ENCODE measurements at places on chromosomes 12 and 14.

DNA sequence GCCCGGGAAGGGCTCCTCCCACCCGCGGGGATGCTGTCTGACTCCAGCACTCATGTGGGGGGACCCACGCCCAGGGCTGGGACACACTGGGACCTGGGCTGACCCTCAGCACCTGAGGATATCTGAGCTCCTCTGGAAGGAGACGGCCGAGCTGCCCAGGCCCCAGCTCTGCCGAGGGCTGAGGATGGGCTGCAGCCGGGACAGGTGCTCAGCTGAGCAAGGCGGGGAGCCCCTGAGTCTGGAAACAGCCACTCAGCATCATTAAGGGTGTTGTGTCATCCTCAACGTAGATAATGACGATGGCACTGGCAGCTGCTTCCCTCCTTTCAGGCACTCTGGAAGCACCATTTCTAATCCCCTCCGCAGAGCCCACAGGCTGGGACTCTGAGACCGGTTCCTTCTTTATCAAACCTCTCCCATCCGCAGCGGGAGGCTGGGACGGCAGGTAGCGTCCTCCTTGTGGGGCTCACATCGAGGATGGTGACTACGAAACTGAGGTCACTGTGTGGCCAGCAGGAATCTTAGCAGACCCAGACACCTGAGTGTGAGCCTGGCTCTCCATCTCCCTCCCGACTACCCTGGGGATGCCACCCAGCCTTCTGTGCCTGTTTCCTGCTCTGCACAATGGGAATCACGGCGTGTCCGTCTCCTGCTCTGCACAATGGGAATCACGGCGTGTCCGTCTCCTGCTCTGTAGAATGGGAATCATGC lies 26.7 kb upstream of the SFSWAP start:
- no peak for DNase-seq

- no peak for DNase-seq
These were observed 39.2 kb downstream of the COX16 start for GRCh38 chr14:70320294-70320693.

- DNase-seq, result no peak
These were observed 881 bp upstream of the PUS1 start for GRCh38 chr12:131928080-131928710.

- no peak for DNase-seq
These were observed 111.7 kb downstream of the SLC25A21 start for GRCh38 chr14:37060496-37061260.

DNA sequence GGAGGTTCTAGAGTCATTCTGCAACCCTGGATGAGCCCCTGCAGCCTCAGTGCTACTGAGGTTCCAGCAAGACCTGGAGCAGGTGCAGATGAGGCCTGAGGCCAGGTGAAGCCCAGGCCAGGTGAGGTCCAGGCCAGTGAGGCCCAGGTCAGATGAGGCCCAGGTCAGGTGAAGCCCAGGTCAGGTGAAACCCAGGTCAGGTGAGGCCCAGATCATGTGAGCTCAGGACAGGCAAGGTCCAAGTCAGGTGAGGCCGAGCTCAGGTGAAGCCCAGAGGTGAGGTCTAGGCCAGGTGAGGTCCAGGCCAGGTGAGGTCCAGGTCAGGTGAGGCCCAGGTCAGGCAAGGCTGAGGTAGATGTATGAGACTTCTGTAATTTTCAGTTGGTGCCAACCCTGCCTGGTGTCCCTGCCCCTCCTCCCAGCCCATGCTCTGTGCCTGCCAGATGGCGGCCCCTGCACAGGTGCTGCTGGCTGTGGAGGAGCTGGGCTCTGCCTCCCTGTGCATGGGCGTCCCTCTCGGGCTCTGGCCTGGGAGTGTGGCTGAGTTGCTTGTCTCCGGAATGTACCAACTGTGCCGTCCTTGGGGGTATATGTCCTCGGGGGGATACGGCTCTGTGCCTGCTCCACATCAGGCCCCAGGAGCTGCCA lies 388.5 kb downstream of the TMEM121 start:
- DNase-seq, result no peak

- no peak for DNase-seq
These were observed 873 bp downstream of the PLXNC1 start for GRCh38 chr12:94149119-94149780.

DNA sequence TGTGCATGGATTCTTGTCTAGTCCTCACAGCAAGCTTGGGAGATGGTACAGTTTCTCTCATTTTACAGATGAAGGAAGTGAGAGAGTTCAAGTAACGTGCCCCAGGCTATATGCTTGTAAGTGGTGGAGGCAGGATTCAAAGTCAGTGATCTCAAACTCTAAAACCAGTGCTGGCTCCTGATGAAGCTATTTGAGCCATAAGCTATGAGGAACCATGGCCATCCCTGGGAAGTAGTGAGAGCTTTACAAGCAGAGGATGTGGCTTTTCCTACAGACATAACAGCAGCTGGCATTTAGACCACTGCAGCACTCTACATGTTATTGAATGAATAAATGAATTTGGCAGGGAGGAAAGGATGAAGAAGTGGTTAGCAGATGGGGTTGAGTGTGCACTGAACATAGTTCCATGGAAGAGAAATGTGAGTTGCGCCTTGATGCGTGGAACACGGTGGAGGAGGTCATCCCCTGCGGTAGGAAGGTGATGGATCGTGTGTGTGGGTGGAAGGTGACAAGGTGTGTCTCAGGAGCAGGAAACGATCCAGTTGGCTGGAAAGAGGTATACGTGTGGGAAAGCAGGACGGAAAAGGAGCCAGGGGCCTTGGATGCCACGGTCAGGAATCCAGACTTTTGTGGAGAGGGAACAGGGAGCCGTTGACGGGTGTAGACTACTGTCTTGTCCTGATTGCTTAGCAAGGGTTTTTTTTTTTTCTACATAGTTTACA lies 65.2 kb downstream of the RFX4 start:
- no peak for DNase-seq

- no peak for DNase-seq
These were observed 1.5 kb downstream of the MGAT2 start for GRCh38 chr14:49622022-49622607.

GRCh38 chr14:89621009-89621421 lies 204.0 kb upstream of the FOXN3 start:
- no peak for DNase-seq

DNA sequence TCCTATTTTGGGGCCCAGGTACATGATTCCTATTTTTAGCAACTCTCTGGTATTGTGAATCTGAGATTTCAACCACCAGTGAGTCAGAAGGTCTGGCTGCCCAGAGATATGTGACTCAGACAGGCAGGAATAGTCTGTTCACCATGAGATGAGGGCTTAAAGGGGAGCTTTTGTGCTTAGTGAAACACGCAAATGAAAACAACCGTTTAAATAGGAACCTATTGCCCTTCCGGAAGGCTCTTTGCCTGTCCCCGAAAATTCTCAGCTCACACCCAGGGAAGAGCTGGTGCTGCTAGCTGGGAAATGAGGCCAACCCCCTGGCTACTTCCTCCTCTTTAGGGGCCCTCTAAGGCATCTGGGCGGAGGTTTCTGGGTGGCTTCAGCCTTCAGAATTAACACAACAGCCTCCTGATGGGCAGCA lies 283.6 kb downstream of the CACNA1C start:
- no peak for DNase-seq

GRCh38 chr12:101697930-101698799 lies 725 bp downstream of the CHPT1 start:
- no peak for DNase-seq

- no peak for DNase-seq
These were observed 4.7 kb downstream of the DNAJC14 start for GRCh38 chr12:55824726-55825125.

DNA sequence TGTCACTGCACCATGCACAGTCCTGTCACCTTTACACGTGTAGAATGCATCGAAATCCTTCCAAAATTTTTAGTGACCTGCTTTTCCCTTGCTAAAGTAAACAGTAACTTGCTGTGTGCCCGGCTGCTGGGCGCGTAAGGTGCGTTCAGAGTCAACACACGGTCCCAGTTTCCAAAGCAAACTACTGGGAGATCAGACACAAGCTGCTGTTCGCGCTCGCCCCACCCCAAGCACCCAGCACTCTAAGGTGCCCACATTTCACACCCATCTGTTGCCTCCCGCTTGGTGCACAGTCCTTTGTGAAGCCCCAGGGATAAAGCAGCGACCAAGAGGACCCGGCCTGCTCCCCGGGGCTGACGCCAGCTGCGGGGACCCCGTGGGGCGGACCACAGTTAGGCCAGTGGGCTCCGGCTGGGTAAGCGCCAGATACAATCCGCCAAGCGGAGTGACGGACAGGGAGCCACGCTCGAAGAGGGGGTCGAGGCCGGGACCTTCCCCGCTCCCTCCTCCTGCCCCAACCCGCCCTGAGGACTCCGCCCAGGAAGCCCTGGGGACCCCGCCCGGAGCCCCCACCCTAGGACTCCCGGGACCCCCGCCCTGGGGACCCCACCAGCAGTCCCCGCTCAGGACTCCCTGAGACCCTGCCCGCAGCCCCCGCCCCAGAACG lies 633 bp downstream of the STX2 start:
- no peak for DNase-seq

DNA sequence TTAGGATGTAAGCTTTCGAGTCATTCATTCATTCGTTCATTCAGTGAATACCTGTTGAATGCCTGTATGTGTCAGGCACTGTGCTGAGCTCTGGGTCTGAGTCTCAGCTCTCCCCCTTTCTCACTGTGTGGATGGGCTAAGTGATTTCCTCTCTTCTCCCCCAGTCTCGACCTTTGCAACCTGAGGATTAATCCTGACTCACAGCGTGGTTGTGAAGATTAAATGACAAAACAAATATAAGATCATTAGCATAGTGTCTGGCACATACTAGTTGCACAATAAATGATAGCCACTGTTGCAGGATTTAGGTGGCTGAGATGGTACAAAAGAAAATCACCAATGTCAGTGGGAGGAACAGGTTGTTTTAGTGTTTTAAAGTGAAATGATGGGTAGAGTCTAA lies 136.7 kb downstream of the GPR135 start:
- no peak for DNase-seq

GRCh38 chr12:99917711-99918402 lies 66.9 kb downstream of the ANKS1B start:
- DNase-seq, result no peak

DNA sequence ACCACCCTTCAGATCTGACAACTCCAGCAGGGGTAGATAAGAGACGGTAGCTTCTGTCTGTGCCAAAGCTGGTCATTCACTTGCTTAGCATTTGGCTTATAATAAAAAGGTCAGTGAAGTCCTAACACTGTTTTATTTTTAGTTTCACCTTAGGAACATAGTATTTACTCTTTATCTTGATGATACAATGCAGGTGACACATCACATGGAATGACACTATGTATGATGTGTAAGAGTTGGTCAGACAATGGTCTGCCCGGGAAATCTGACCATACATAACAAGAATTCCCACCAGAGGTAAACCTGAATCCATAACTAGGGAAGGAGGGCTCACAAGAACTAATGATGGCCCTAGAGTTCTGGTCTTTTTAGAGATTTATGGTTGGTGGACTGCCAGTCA lies 66.6 kb downstream of the IFNG start:
- no peak for DNase-seq

All from left renal cortex interstitium (tissue), 4 donors.